ENCODE measurements at places on chromosomes 1 and 21. TPM values are rescaled to one million over a fixed set of nuclear protein-coding genes. Genes with fewer than 3 reads are reported as not detected.

- H3K4me1 ChIP-seq: no peaks in the 10 kb centered on the region
- no peak for DNase-seq
- H3K36me3 ChIP-seq: no peaks in the 10 kb centered on the region
- no peak overlapping the region for H3K27ac ChIP-seq
- H3K27me3 ChIP-seq: peaks cover 36% of the 10 kb centered on the region
Measured at GRCh38 chr1:5390504-5390903, 601.7 kb downstream of the NPHP4 start.

GRCh38 chr1:181064011-181064623 lies 24.4 kb upstream of the IER5 start:
- H3K27me3 ChIP-seq: no peaks in the 10 kb centered on the region
- DNase-seq: no peak
- peak overlapping the region; percentile 89 for H3K27ac ChIP-seq
- H3K4me3 ChIP-seq: no peak overlapping the region
- no peaks in the 10 kb centered on the region for H3K36me3 ChIP-seq

GRCh38 chr1:57061369-57061768 lies 95.6 kb upstream of the C8B start:
- H3K27me3 ChIP-seq: no peaks in the 10 kb centered on the region
- H3K4me3 ChIP-seq: no peak overlapping the region
- H3K36me3 ChIP-seq: no peaks in the 10 kb centered on the region
- DNase-seq: no peak
- H3K27ac ChIP-seq: no peak overlapping the region

GRCh38 chr1:222048094-222048595 lies 306.3 kb upstream of the DUSP10 start:
- no peaks in the 10 kb centered on the region for H3K27me3 ChIP-seq
- no peaks in the 10 kb centered on the region for H3K36me3 ChIP-seq
- H3K27ac ChIP-seq: no peak overlapping the region

DNA sequence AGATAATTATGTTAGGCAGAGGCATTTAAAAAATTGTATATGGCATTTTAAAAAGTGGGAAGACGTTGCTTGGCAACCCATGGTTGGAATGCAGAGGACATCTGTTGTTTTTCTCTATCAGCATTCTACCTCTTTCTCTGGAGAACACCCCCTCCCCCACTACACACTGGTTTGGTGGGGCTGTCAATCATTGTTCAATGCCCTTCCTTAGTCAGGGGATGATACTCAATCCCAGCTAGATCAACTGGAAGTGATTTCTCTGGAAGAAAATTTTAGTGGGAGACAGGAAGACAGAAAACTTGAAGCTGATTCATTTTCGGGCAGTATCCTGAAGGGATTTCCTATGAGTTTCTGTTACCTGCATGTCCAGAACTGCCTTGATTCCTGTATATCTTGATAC lies 35.7 kb upstream of the CAP1 start:
- H3K36me3 ChIP-seq: no peaks in the 10 kb centered on the region
- H3K27me3 ChIP-seq: no peaks in the 10 kb centered on the region
- peak overlapping the region; percentile 94 for H3K27ac ChIP-seq

DNA sequence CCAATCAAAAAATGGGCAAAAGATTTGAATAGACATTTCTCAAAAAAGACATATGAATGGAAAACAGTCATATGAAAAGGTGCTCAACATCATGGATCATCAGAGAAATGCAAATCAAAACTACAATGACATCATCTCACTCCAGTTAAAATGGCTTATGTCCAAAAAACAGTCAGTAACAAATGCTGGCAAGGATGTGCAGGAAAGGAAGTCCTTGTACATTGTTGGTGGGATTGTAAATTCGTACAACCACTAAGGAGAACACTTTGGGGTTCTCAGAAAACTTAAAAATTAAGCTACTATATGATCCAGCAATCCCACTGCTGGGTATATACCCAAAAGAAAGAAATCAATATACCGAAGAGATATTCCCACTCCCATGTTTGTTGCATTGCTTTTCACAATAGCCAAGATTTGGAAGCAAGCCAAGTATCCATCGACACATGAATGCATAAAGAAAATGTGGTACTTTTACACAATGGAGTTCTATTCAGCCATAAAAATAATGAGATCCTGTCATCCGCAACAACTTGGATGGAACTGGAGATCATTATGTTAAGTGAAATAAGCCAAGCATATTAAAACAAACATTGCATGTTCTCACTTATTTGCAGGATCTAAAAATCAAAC lies 17.9 kb downstream of the GBP5 start:
- no peak overlapping the region for H3K4me3 ChIP-seq
- H3K27ac ChIP-seq: no peak overlapping the region
- H3K4me1 ChIP-seq: no peaks in the 10 kb centered on the region
- no peaks in the 10 kb centered on the region for H3K27me3 ChIP-seq
- no peaks in the 10 kb centered on the region for H3K36me3 ChIP-seq

DNA sequence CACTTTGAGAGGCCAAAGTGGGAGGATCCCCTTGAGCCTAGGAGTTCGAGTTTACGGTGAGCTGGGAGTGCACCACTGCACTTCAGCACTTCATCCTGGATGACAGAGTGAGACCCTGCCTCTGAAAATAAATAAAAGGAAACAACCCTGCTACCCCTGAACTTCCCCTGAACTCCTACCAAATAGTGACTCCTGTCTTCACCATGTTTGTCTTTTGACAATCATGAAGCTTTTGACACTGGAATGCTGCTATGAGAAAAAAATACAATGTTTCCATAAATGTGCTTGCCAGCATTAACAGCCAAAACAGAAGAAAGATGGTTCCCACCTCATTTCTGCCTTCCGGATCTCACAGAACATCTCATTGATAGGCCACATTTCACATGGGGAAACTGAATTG lies 10.4 kb downstream of the ZBTB8A start:
- DNase-seq: no peak
- H3K4me1 ChIP-seq: peaks cover 8% of the 10 kb centered on the region
- H3K4me3 ChIP-seq: no peak overlapping the region
- H3K27me3 ChIP-seq: no peaks in the 10 kb centered on the region

DNA sequence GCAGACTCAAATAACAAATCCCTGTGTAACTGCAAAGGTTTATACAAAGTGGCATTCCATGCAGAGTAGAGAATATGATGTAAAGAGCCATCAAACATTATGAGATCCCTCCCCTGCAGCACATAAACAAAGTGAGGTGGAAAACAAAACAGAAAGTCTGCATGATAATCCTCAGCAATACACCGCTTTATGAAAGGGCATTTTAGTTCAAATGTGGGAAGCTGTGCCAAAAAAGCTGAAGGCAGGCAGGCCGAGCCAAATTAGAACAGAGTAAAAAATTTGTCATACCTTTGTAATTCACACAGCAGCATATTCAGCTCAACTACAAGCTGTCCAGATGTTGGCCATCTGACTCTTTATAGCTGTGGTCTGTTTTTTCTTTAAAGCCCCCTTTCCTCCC lies 113.5 kb downstream of the LHX9 start:
- H3K4me1 ChIP-seq: peaks cover 10% of the 10 kb centered on the region
- DNase-seq: no peak
- no peak overlapping the region for H3K4me3 ChIP-seq
- peaks cover 1% of the 10 kb centered on the region for H3K27me3 ChIP-seq

DNA sequence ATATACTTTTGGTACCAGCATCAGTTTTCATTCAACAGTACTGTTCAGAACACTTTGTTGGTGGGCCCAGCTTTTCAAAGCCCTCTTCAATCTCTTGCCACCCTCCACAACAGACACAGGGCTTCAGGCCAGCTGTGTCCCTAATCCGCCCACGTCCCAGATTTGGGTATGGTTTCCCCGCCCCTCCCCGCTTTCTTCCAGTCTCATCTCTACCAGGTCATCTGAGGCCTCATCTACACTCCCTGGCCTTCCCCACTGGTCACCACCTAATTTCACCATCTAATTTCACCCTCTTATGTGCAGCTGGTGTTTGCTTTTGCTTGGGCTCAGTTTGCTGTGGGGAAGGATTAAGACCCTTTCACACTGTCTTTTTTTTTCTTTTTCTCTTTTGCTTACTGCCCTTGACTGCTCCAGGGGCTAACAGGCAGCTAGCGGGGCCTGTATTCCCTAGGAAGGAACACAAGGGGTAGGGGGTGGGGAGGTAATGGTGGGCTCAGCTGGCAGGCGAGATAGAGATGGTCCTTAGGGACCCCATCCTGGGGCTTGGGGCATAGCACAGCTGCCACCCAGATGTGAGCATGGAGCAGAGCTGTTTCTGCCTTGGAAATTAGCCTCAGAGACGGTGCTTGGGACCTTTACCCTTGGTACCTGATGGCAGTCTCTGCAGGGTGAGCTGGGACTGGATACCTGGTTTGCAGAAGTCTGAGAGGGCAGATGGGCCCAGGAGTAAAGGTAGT lies 3.8 kb upstream of the EPB41 start:
- H3K4me3 ChIP-seq: no peak overlapping the region
- no peaks in the 10 kb centered on the region for H3K27me3 ChIP-seq
- H3K27ac ChIP-seq: no peak overlapping the region
- H3K4me1 ChIP-seq: peaks cover 9% of the 10 kb centered on the region

- no peaks in the 10 kb centered on the region for H3K36me3 ChIP-seq
- peaks cover 6% of the 10 kb centered on the region for H3K27me3 ChIP-seq
- no peaks in the 10 kb centered on the region for H3K4me1 ChIP-seq
- DNase-seq: no peak
Measured at GRCh38 chr1:24875991-24876506, 54.0 kb downstream of the RUNX3 start.

DNA sequence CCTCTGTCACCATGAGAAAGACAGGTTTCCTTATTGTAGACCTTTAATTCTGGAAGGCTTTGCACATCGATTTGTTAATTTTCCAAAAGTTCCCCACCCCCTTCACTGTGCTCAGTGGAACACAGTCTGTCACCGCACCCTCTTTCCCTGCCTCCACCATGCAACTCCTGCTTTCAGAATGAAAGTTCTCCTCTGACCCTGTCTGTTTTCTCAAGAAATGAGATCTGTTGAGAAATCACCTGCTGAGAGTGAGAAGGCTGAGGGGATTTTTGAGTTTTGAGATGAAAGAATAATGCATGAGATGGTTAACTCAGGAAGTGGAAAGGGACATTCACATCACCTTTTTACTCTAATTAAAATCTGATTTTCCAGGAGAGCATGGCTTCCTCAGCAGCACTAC lies 99.6 kb downstream of the CYYR1 start:
- no peaks in the 10 kb centered on the region for H3K4me1 ChIP-seq
- H3K36me3 ChIP-seq: peaks cover 43% of the 10 kb centered on the region
- H3K4me3 ChIP-seq: no peak overlapping the region
- no peak overlapping the region for H3K27ac ChIP-seq
- H3K27me3 ChIP-seq: no peaks in the 10 kb centered on the region

- H3K4me1 ChIP-seq: peaks cover 2% of the 10 kb centered on the region
- peaks cover 65% of the 10 kb centered on the region for H3K36me3 ChIP-seq
- H3K27ac ChIP-seq: no peak overlapping the region
Measured at GRCh38 chr21:41254090-41254700, 62.4 kb upstream of the FAM3B start.

GRCh38 chr1:70458131-70458530 lies 47.1 kb downstream of the CTH start:
- H3K4me3 ChIP-seq: no peak overlapping the region
- peaks cover 23% of the 10 kb centered on the region for H3K4me1 ChIP-seq
- no peaks in the 10 kb centered on the region for H3K36me3 ChIP-seq
- H3K27ac ChIP-seq: no peak overlapping the region
- H3K27me3 ChIP-seq: no peaks in the 10 kb centered on the region

DNA sequence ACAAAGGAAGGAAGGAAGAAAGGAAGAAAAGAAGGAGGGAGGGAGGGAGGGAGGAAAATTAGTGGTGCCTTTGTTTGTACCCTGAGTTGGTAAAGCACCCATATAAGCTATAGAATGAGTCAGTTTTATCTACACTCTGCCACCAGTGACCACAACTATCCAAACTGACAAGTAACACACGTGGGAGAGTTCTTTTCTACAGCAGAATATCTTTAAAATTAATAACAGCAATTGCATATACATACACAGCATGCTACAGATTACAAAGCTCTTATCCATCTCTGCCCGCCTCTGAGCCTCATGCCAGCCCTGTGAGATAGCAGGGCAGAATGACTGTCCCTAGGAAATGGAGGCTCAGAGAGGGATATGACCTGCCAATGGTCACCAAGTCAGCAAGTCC lies 20.3 kb downstream of the CDCP2 start:
- H3K4me3 ChIP-seq: no peak overlapping the region
- no peak overlapping the region for H3K27ac ChIP-seq
- H3K27me3 ChIP-seq: peaks cover 4% of the 10 kb centered on the region
- DNase-seq: no peak
- no peaks in the 10 kb centered on the region for H3K36me3 ChIP-seq

DNA sequence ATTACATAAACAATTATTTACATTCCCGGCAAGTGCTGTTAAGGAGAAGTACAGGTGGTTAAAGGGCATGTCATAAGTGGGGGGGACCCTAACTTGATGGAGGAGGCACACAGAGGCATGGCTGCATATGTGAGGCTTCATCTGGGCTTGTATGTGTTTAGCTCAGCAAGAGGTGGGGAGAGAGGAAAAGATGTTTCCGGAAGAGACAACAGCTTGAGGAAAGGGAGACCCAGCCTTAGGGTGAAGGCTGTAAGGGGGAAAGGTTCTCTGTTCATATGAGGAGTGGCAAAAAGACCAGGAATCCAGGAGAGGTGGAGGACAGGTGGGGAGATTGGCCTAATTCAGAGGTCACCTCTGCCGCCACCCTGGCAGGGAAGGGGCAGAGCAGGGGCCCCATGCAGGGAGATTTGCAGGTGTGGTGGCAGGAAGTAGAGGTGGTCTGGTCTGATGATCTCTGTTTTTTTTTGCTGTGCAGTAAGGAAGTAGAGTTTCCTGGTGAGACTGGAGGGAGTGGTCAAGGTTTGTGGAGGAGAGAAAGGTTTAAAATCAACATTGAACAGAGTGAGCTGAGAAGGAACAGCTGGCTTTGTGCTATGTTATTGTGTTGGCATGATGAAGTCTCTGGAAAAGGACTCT lies 9.0 kb downstream of the TRAF5 start:
- no peak for DNase-seq
- no peaks in the 10 kb centered on the region for H3K36me3 ChIP-seq
- no peaks in the 10 kb centered on the region for H3K27me3 ChIP-seq
- peaks cover 22% of the 10 kb centered on the region for H3K4me1 ChIP-seq
- H3K4me3 ChIP-seq: no peak overlapping the region

- no peaks in the 10 kb centered on the region for H3K4me1 ChIP-seq
- no peak for DNase-seq
- H3K4me3 ChIP-seq: no peak overlapping the region
- no peak overlapping the region for H3K27ac ChIP-seq
Measured at GRCh38 chr1:117672756-117673155, 66.9 kb downstream of the TENT5C start.

DNA sequence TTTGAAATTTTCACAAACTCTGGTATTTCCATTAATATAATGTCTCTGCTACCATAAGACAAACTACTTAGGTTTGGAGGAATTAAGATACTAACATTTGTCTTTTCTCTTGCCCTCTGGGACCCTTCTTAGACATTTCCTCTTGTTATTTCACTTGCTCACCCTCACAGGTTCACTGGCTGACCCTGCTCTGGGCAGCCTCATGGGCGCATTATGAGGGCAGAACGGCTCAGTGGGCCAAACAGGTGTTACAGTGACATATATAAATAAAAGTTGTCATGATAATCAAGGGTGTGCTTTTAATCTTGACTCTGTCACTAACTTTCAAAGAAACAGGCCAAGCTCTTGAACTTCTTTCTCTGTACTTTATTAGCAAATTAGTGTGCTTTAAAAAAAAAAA lies 46.5 kb downstream of the ZNHIT6 start:
- H3K4me3 ChIP-seq: no peak overlapping the region
- H3K27me3 ChIP-seq: no peaks in the 10 kb centered on the region
- H3K4me1 ChIP-seq: peaks cover 15% of the 10 kb centered on the region
- H3K36me3 ChIP-seq: peaks cover 25% of the 10 kb centered on the region
- H3K27ac ChIP-seq: peak overlapping the region; percentile 70

GRCh38 chr1:66951513-66951912 lies 26.7 kb downstream of the MIER1 start:
- no peak for DNase-seq
- H3K4me1 ChIP-seq: no peaks in the 10 kb centered on the region
- H3K4me3 ChIP-seq: no peak overlapping the region
- H3K36me3 ChIP-seq: peaks cover 49% of the 10 kb centered on the region
- no peak overlapping the region for H3K27ac ChIP-seq

MYBPH gene
- not detected for total RNA-seq

RCC1 gene
- 30.6 TPM for total RNA-seq

IL10 gene
- not detected for total RNA-seq

Data from mesothelial cell of epicardium (in vitro differentiated cells).